ENCODE measurements at places on chromosomes 3 and 15. TPM values are rescaled to one million over a fixed set of nuclear protein-coding genes. Genes with fewer than 3 reads are reported as not detected.

Gene MAP2K5
- 25.0 TPM for total RNA-seq

Gene TMEM207
- not detected for total RNA-seq

Gene ZNF619
- total RNA-seq = 3.6 TPM

Gene IL20RB
- 0.44 TPM for total RNA-seq

Data from left ventricle myocardium inferior (tissue), 1 donor.